Adrenal gland (tissue), 19 donors: ENCODE measurements at places on chromosomes 11 and 22. TPM values are rescaled to one million over a fixed set of nuclear protein-coding genes. Genes with fewer than 3 reads are reported as not detected.

The SPDYC gene
- not detected for total RNA-seq

The MRPL49 gene
- total RNA-seq, result 163 TPM

The DAGLA gene
- 2.2 TPM for total RNA-seq

The ZNF214 gene
- 1.8 TPM for total RNA-seq

The CDHR5 gene
- not detected for total RNA-seq

The C22orf31 gene
- not detected for total RNA-seq

The ANO1 gene
- total RNA-seq, result 1.5 TPM

The FRMD8 gene
- total RNA-seq, result 40.1 TPM

The FIBIN gene
- 1.4 TPM for total RNA-seq

The BAIAP2L2 gene
- total RNA-seq, result 0.55 TPM

The MYBPC3 gene
- total RNA-seq, result 4.4 TPM

The RASL10A gene
- 2.2 TPM for total RNA-seq

The TMEM80 gene
- 85.3 TPM for total RNA-seq

The TRIM51 gene
- not detected for total RNA-seq
